Right lobe of liver (tissue), 6 donors: ENCODE measurements at places on chromosomes 7 and 10.

DNA sequence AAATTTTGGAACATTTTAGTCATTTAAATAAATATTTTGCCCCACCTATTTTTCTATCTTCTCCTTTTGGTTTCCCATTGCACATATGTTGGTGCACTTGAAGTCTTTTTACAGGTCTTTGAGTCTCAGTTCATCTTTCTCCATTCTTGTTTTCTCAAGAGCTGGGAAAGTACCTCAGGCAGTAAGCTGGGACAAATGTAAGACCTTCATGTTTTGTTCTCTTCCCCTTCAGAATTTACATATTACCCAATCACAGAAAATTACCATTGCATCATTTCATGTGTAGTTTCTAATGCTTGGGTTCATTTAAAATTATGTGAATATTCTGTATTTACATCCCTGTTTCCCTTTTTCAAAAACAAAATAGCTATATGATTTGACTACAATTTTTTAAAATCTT, 1150.0 kb upstream of the POT1 start:
- H3K4me3 ChIP-seq = no peak overlapping the region
- H3K36me3 ChIP-seq = no peaks in the 10 kb centered on the region
- no peak overlapping the region for H3K27ac ChIP-seq
- no peak for DNase-seq
- H3K27me3 ChIP-seq = no peaks in the 10 kb centered on the region

DNA sequence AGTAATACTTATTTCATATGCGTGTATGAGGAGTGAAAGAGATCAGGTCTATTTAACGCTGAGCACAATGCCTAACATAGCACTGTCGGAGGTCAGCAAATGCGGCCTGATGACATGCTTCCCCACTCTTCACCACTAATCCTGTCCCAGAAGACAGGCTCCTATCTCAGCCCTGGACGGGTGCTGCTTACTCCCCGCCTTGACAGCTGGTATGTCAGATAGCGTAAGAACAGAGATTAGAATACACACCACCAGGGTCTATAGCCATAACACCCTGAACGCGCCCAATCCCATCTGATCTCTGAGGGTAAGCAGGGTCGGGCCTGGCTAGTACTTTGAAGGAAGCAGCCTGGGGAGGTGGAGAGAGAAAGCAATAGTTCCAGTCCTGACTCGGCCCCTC, 32.3 kb upstream of the TM9SF3 start:
- peaks cover 86% of the 10 kb centered on the region for H3K36me3 ChIP-seq
- no peaks in the 10 kb centered on the region for H3K27me3 ChIP-seq
- H3K4me1 ChIP-seq = no peaks in the 10 kb centered on the region
- no peak overlapping the region for H3K27ac ChIP-seq

GRCh38 chr10:90787393-90788198, 70.2 kb downstream of the HTR7 start:
- no peak overlapping the region for H3K27ac ChIP-seq
- no peaks in the 10 kb centered on the region for H3K4me1 ChIP-seq
- peak; percentile 23 for DNase-seq
- no peak overlapping the region for H3K4me3 ChIP-seq
- H3K27me3 ChIP-seq = no peaks in the 10 kb centered on the region

DNA sequence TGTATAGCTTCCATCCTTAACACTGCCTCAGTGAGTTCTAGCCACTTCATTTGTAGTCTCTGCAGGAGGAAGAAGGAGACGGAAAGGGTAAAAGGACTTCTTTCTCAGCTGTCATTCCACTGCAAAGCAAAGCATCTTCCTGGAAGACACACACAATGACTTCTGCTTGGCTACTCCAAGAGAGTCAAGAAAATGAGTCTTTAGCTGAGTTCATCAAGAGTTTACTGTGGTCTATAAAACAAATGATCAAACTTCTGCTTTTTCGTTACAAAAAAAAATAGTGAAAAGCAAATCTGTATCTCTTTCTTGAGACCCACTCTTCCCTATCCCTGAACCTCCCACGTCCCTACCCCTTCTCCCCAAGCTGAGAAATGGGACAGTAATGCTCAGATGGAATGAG, 205.0 kb upstream of the AHR start:
- no peak overlapping the region for H3K27ac ChIP-seq
- no peaks in the 10 kb centered on the region for H3K4me1 ChIP-seq
- no peaks in the 10 kb centered on the region for H3K36me3 ChIP-seq
- no peak overlapping the region for H3K4me3 ChIP-seq
- H3K27me3 ChIP-seq = no peaks in the 10 kb centered on the region

DNA sequence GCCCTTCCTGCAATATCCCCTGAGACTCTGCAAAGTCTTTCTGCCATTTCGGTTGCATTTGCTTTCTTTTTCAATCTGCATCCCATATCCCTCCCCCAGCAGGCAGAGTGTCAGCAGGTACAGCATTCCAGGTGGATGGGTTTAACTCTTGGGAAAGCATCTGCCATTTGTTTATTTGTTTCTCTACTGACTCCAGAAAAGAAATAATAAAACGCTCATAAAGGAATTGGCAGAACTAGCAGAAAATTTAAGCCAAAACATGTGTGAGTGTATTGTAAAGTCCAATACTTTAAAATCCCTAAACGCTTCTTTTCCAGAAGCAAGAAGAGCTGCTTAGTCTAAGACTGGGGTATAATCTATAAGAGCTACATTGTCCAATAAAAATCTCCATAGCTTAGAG, 393.8 kb downstream of the TNS3 start:
- H3K27me3 ChIP-seq = no peaks in the 10 kb centered on the region
- DNase-seq = no peak
- no peak overlapping the region for H3K4me3 ChIP-seq
- H3K4me1 ChIP-seq = no peaks in the 10 kb centered on the region

- H3K4me3 ChIP-seq = no peak overlapping the region
- no peaks in the 10 kb centered on the region for H3K4me1 ChIP-seq
- H3K27ac ChIP-seq = no peak overlapping the region
- peak; percentile 58 for DNase-seq
- H3K36me3 ChIP-seq = no peaks in the 10 kb centered on the region
- H3K27me3 ChIP-seq = no peaks in the 10 kb centered on the region
These were observed 52.3 kb upstream of the EN2 start for GRCh38 chr7:155405399-155406318.

GRCh38 chr10:58326967-58327381, 7.8 kb upstream of the UBE2D1 start:
- no peaks in the 10 kb centered on the region for H3K4me1 ChIP-seq
- no peaks in the 10 kb centered on the region for H3K36me3 ChIP-seq
- no peak overlapping the region for H3K27ac ChIP-seq
- no peaks in the 10 kb centered on the region for H3K27me3 ChIP-seq

DNA sequence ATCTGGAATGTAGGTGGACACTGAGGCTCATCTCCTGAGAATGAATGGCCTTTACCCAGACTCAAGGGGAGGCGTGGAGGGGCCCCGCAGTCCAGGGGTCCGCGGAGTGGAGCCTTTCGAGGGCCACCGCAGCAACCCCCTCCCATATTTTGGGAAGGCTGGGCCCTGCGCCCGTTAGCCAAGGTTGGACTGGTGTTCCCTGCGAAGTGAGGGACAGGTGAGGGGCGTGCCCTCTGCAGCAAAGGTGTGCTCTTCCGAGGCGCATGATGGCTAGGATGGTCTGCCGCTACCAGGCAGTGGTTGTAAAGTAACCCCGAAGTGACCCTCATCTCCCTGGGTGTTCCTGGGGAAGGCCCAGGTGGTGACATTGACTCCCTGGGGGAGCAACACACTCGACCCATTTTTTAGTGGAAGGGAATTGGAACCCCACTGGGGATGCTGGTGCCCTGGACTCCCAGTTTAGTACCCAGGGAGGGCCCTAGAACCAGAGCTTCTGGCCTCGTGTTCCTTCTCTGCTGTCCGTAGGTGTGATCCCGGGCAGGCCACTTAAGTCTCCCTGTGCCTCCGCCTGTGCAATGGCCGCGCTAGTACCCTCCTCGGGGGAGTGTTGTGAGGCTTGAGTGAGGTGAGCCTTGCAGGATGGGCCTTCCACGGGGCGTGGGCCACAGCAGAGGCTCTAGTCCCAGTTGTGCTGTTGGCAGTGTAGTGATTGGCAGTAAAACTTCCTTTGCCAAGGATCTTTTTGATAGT, 779 bp downstream of the FAM241B start:
- H3K4me3 ChIP-seq = peak overlapping the region; percentile 56
- H3K27ac ChIP-seq = no peak overlapping the region
- no peaks in the 10 kb centered on the region for H3K27me3 ChIP-seq

DNA sequence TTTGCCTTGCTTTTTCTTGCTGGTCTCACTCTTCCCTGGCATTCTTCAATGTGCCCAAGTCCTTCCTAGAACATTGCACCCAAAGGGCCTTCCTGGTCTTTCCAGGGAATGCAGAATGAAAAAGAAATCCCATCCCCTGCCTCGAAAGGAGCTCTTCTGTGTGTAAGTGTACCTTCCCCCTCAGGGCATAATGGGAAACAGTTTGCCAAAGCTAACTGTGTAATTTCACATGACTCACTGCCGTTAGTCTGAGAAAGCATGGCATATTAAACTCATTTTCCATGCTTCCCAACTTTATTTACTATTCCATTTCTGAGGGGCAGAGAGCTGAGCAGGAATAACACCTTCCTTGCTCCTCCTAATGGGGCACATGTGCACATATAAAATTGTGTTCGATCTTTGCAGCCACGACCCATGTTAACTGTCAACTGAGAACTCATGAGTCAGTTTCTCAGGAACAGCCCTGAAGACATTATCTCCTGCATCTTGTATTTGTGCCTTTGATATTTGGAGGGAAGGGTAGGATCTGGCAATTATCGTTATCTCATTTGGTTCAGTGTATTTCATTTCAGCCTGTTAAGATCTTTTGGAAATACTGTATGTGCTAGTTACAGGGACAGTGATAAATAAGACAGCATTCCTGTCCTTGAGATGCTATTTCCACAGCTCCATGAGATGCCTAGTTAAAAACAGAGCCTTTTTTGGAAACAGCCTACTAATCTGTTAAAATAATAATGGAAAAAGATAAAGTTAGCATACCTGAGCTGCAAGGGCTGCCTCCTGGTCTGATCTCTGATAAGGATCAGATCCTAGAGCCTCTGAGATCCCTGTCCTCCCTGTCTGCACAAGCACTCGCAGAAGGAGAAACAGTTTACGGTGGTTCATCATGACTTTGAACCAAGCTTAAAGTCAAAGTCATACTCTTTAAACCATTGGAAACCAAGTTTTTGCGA, 42.3 kb downstream of the IKZF1 start:
- no peak for DNase-seq
- no peak overlapping the region for H3K4me3 ChIP-seq
- no peak overlapping the region for H3K27ac ChIP-seq
- H3K4me1 ChIP-seq = no peaks in the 10 kb centered on the region

GRCh38 chr10:61608255-61609033, 54.3 kb upstream of the CABCOCO1 start:
- H3K36me3 ChIP-seq = no peaks in the 10 kb centered on the region
- no peaks in the 10 kb centered on the region for H3K27me3 ChIP-seq
- DNase-seq = no peak
- H3K4me3 ChIP-seq = no peak overlapping the region

DNA sequence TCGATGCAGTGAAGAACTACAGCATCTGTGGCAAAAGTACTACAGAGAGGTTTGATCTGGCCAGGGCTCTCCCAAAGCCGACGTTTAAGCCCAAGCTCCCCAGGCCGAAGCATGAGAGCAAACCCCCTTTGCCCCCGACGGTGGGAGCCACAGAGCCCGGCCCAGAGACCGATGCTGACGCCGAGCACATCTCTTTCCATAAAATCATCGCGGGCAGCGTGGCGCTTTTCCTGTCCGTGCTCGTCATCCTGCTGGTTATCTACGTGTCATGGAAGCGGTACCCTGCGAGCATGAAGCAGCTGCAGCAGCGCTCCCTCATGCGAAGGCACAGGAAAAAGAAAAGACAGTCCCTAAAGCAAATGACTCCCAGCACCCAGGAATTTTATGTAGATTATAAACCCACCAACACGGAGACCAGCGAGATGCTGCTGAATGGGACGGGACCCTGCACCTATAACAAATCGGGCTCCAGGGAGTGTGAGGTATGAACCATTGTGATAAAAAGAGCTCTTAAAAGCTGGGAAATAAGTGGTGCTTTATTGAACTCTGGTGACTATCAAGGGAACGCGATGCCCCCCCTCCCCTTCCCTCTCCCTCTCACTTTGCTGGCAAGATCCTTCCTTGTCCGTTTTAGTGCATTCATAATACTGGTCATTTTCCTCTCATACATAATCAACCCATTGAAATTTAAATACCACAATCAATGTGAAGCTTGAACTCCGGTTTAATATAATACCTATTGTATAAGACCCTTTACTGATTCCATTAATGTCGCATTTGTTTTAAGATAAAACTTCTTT, 2.3 kb downstream of the LRRTM3 start:
- H3K4me1 ChIP-seq = no peaks in the 10 kb centered on the region
- H3K36me3 ChIP-seq = no peaks in the 10 kb centered on the region
- no peak overlapping the region for H3K27ac ChIP-seq
- DNase-seq = peak; percentile 15
- H3K4me3 ChIP-seq = no peak overlapping the region
- H3K27me3 ChIP-seq = no peaks in the 10 kb centered on the region

- DNase-seq = no peak
- H3K27ac ChIP-seq = no peak overlapping the region
- no peak overlapping the region for H3K4me3 ChIP-seq
- no peaks in the 10 kb centered on the region for H3K27me3 ChIP-seq
- no peaks in the 10 kb centered on the region for H3K36me3 ChIP-seq
These were observed 600.6 kb downstream of the PHTF2 start for GRCh38 chr7:78399033-78399769.

DNA sequence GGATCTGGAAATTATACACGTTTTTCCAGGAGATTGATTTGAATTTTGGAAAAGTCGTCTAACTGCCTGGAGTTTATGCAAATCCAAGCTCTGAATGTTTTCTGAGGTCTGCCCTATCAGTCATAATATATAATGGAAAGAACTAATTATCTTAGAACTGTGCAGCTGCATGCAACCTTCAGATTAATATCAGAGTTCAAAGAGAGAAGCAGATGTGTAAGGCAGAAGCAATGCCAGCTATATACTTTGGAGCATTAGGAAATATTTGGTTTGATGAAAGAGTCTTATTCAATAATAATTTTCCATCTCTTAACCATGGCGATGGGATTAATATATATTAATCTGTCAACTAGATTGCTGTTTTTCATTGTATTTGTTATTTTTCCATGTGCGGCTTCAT, 500.9 kb downstream of the NEBL start:
- H3K36me3 ChIP-seq = no peaks in the 10 kb centered on the region
- H3K27me3 ChIP-seq = no peaks in the 10 kb centered on the region
- no peak for DNase-seq
- H3K4me1 ChIP-seq = no peaks in the 10 kb centered on the region

DNA sequence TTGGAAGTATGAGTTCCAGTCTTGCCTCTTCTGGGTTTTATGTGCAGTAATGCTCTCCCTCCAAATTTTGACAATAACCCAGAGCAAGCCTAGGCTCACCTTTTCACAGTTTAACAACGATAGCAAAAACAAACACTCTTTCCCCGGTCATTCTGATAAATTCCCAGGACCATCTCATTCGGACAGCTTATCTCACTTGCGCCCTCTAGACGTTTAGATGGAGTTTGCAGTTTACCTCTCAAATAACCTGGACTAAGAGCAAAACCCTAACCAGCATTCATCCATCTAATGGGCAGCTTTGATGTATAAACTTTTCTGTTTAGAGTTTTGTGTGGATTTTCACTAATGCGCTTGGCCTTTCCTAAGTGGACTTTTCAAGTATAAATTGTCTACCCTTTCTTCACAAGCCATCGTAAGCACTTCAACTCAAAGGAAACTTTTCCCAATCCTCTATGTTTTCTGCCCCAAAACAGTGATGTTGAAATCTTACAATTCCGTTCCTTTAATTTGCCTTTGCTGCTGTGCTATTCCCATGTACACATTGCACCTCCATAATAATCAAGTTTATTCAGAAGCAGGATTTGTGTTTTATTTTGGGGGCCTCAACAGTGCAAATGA, 114.9 kb downstream of the HDAC9 start:
- no peaks in the 10 kb centered on the region for H3K4me1 ChIP-seq
- DNase-seq = no peak
- H3K4me3 ChIP-seq = no peak overlapping the region
- no peaks in the 10 kb centered on the region for H3K36me3 ChIP-seq
- no peak overlapping the region for H3K27ac ChIP-seq
